ENCODE measurements at places on chromosomes 11 and 22.

GRCh38 chr11:65334696-65335295, 1.1 kb downstream of the DPF2 start:
- DNase-seq = no peak

- DNase-seq = no peak
Observed at GRCh38 chr22:22210889-22211833, 33.4 kb upstream of the VPREB1 start.

DNA sequence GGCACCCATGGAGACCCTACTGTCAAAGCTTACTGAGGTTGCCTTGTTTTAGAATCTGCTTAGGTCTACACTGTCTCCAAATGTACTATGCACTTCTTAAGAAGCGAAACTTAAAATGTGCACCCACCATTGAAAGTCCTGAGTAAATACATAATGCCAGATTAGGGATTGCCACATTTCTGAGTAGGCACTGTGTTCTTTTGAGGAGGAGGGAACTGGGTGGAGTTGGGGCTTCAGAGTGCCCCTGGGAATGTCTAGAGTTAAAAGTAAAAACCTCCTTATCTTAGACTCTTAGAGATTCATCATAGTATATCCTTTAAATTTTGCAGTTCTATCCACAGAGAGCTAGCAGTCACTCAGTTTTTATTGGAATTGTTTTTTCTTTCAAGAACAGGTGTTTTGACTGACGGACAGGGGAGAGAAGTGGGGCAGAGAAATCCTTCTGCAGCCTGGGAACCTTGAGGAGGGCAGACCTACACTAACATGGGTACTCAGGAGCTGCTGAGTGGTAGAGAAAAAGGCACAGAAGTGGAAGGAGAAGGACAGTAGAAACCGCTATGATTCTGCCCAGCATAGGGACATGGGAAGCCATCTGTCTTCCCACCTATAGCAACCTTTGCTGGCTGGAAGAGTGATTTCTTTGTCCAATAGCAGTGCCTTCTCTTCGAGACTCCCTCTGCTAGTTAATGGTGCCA, 33.4 kb upstream of the MICAL2 start:
- DNase-seq = no peak

GRCh38 chr11:86089659-86090058, 20.8 kb upstream of the PICALM start:
- DNase-seq = no peak

DNA sequence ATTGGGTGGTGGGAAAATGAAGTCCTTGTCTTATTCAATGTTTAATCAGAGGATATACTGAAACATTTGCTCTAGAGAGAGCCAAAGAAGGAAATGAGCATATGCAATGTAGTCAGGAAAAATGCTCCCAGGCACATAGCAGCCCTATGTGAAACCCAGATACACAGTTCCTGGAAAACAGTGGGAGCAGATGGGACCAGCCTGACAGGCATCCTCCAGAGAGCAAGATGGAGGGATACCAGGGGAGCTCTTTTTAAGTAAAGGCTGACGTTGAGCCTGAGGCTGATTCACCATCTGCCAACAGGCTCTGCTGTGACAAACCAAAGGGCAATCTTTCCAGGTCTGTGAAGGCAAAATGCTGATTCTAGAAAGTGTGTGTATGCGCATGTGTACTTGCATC, 559.4 kb upstream of the KIRREL3 start:
- no peak for DNase-seq

DNA sequence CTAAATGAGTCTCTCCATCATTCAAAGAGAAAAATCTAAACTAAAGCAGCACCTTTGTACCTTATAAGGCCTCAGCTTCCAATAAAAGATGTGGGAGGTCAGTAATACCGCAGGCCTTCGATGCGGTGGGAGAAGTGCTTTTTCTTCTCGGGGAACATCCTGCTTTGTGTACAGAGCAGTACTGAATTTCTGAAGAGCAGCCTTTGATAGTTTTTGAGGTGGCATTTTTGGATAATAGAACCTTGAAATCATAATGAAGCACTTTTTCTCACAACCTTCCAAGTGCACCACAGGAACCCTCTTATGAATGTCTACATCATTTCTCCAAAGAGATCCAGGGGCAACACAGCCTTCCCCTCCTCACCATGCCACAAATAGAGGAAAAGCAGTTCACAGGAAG, 39.6 kb downstream of the LRRC4C start:
- no peak for DNase-seq

GRCh38 chr11:69918938-69919650, 99.9 kb upstream of the FGF3 start:
- DNase-seq = peak; percentile 65

DNA sequence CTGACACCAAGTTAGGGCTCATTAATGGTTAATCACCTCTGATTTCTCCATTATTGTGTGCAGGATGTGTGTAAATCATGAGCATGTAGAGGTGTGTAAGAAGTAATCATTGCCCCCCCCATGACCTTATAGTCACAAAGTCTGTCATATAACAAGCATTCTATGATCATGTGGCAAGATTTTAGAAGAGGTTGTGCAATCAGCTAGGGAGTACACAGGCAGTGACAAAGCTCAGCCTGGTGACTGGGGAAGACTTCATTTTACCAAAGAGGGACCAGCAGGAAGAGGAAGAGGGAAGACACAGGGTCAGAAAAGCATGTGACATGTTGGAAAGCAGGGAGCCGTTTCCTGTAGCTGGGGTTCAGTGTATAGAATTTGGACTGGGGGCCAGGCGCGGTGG, 176.5 kb upstream of the LARGE1 start:
- no peak for DNase-seq

- DNase-seq = no peak
Observed at GRCh38 chr11:17387811-17388210, 648 bp downstream of the KCNJ11 start.

DNA sequence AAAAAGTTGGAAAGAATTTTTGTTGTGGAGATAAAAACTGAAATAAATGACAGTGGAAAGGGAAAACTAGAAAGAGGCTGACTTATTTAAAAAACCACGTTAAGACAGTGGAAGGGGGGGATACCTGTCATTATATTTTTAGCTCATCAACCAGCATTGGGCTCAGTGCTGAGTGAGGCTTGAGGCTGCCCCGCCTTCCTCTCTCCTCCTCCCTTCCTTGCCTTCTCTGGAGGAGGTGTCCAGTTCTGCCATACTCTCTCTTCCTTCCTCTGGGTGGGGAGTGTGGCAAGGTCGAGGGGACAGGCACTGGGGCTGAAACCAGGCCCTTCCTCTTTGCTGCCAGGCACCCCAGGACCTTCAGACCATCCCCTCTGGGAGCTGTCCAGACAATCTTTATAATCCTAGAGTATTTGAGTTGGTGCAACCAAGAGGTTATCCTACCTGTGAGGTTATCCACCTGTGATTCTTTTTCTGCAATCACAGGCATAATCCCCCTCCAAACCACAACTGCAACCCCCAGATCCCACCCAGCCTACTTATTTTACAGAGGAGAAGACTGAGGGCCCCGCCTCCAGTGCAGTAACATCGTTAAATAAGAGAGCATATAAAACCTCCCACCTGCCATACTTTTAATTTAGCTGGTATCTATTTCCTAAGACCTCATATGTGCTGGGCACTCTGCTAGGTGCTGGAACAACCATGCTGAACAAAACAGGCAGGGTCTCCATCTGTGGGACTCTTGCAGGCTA, 578.5 kb downstream of the BUD13 start:
- no peak for DNase-seq

DNA sequence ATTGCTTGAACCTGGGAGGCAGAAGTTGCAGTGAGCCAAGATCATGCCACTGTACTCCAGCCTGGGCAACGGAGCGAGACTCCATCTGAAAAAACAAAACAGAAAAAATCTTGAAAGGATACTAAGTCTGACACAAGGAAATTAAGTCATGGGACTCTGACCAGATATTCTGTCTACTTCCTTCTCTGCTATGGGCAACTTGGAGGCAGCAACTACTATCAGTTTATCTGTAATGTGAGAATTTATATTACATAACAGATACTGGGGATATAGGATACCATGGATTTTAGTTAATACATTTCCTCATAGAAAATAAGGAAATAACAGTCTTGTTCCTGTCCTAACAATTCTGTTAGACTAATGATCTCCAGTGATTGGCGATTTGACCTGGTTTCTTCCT, 1.6 kb upstream of the SGSM3 start:
- no peak for DNase-seq

GRCh38 chr11:12838463-12839123, 164.4 kb downstream of the TEAD1 start:
- no peak for DNase-seq

DNA sequence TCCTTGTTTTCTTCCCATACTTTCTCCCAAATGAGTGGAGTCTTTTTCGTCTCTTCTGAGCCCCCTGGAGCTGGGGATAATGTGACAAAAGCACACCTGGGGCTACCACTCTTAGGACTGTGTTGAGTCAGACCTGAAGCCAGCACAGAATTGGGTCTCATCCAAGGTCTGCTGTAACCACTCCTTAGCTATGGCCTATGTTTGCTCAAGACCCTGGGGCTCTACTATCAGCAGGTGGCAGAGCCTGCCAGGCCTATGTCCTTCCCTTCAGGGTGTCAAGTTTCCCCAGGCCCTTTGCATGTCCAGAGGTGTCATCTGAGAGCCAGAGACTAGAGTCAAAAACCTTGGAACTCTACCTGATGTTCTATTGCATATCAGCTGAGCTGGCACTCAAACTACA, 335.7 kb downstream of the DDX10 start:
- no peak for DNase-seq

DNA sequence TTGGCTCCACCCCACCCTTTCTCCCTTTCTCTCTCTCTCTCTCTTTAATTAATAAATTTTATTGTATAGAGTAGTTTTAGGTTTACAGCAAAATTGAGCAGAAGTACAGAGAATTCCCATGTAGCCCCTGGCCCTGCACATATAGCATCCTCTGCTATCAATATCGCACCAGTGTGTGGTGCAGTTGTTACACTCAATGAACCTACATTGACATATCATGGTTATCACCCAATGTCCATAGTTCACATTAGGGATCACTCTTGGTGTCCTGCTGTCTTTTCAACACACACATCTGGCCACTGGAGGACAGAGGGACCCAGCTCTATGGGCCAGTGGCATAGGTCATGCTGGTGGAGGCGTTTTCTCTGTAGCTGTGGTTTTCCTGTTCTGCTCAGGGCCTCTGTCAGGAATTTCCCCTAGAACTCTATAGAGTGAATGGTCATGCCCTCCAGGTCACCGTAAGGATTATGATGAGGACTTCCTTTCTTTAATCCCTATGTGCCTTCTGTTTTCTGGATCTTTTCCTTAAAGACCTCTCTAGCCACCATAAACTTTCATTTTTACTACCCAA, 98.2 kb upstream of the NAV2 start:
- no peak for DNase-seq

DNA sequence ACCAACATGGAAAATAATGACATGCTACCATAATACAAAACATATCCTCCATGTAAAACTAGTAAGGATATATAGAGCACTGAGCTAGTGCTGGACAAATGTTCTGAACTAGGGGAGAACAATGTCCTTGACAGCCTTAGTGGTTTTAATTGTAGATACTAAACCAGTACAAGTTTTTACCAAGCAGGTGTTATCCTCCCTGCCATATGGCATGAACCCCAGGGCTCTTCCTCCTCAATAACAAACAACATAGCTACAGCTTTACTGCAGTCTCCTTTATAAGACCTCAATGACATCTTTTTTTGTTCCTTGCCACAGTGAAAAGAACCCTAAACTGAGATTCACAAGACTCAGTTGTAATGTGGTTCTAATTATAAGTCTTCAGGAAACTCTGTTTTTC, 70.2 kb upstream of the GDPD4 start:
- DNase-seq = no peak

- no peak for DNase-seq
Observed at GRCh38 chr11:122045181-122045586, 70.8 kb downstream of the BLID start.

GRCh38 chr11:117380676-117381075, 53.0 kb downstream of the CEP164 start:
- no peak for DNase-seq

GRCh38 chr11:130720232-130721022, 195.9 kb downstream of the SNX19 start:
- DNase-seq = no peak

DNA sequence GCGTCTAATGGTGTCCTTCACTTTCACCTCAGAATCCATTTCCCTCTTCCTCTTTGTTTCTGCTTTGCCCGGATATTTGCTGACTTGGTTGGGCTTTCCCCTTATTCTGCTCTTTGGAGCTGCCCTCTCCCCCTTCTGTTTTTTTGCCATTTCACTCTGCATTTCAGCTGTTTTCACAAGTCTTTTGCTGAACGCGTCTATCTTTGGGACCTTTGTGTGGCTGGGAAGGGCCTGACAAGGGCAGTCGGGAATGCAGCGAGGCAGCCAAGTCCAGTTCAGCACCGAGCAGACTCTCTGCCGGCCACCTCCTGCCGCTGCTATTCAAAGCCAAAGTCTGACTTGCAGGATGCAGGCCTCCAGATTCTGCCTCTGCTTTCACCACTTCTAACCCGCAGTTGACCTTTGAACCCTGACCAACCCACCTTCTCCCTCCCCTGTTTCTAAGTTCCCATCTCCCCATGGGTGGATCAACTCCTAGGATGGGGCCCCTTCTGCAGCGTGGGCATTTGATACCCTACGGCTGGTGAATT, 38.2 kb downstream of the FEZ1 start:
- no peak for DNase-seq

GRCh38 chr11:47233989-47234668, 14.5 kb downstream of the ACP2 start:
- DNase-seq = no peak

DNA sequence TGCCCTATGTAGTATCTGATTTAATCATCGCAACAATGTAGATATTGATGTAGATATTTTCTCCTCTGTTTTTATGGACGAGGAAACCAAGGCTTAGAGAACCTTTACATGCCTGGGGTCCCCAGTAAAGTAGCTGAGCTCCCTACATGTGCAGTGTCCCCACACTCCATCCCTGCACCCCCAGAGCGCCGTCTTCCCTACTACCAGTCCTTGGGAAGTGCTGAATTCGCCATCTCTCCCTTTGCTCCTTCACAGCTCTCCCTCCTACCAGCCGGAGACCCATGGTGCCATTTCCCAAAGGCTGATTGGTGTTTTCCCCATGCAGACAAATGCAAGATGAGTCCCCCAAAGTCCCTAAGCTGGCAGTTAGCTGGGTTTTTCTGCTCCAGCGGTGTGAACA, 86.0 kb downstream of the CEP164 start:
- DNase-seq = no peak

DNA sequence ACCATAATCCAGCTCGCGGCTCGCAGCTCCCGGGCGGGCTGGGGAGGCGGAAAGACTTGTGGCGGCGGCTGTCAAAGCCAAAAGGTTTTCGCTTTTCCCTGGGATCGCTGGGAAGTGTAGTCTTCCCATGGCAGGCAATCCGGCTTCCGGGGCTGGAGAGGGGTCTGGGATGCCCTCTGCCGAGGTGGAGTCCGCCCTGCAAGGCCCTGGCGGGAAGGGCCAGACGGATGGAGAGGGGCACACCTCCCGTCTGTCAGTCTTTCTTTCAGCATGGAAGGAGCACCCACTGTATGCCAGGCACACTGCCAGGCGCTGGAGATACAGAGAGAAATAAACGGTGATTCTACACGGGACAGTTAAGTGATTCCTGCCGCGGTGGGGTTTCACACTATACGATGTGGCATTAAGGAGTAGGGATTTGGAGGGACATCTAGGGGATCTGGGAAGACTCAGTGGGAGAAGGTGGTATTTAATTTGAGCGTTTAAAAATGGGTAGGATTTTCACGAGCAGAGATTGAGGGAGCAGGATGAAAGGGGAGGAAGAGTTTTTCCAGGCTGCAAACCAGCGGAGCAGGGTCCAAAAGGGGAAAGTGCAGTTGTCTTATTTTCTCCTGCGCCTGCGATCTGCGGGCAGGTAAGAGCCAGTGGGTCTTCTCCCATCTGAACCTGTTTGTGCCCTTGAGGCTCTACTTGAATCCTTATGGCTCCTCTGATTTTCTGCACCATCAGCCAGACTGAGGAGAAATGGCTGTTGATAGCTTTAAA, at the start of gene BACE1:
BACE1 (minus strand) TSS at position 60 of the 765 bp plus-strand sequence. CDS start 461 bp downstream, outside the sequence.
- no peak for DNase-seq
